HTR-8/SVneo (cell line): ENCODE measurements at places on chromosomes 2 and 18.

- DNase-seq, result no peak
These were observed 15.3 kb downstream of the STON1 start for GRCh38 chr2:48545244-48545643.

DNA sequence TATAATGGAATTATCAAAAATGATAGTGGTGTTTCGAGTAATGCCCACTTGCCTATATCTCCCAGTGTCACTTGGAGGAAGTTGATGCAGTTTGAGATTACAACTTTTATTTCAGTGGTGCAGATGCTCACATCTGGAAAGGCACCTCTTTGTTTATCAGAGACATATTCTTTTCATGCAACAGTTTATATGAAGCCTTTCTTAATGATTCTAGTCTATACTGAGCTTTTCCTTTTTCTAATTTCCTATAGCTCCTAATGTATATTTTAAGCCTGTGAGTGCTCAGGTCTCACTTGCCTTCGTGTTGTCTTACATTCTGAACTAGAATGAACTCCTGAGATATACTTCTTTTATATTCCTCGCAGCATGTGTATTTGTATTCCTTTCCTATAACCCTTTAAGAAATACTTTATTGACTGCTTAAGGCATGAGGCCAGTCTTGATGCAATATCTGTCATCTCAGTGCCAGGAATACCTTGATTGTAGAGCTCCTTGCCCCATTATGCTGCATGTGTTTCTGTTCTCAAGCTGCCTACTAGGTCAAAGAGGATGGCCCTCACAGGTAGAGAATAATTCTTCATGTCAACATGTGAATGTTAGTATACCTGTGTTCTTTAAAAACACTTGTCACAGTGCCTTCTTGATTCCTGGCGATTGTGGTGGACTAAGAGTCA lies 52.6 kb downstream of the VRK2 start:
- DNase-seq, result no peak

DNA sequence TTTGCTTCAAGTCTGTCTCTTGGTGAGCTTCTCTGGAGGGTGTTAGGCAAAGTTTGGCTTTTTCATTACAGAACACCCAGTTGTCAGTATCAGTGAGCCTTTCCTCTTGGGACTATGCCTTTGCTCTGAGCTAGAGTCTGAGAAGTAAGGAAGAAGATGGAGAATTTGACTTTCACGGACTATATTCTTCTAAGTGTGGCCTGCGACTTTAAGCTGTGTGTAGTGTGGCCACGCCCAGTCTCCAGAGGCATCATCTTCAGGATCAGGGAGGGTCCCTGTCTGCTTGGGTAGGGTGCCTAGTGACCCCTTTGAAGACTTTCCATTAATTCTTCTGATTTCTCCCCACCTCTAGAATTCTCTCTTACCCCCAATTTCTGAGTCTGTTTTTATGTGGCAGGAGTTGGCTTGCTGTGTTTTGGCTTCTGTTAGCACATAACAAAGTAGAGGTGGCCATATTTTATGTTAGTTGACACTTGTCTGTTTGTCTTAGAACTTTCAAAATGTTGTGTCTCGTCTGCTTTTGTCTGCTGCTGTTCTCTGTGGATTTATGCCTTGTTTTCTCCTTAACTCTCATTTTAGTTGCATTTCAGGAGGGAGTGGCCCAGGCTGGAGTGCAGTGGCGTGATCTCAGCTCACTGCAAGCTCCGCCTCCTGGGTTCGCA lies 8.6 kb downstream of the PLEKHB2 start:
- DNase-seq, result no peak

- no peak for DNase-seq
These were observed 12.6 kb downstream of the RNF149 start for GRCh38 chr2:101295895-101296294.

GRCh38 chr18:6661692-6662415 lies 67.7 kb upstream of the ARHGAP28 start:
- peak; percentile 40 for DNase-seq

DNA sequence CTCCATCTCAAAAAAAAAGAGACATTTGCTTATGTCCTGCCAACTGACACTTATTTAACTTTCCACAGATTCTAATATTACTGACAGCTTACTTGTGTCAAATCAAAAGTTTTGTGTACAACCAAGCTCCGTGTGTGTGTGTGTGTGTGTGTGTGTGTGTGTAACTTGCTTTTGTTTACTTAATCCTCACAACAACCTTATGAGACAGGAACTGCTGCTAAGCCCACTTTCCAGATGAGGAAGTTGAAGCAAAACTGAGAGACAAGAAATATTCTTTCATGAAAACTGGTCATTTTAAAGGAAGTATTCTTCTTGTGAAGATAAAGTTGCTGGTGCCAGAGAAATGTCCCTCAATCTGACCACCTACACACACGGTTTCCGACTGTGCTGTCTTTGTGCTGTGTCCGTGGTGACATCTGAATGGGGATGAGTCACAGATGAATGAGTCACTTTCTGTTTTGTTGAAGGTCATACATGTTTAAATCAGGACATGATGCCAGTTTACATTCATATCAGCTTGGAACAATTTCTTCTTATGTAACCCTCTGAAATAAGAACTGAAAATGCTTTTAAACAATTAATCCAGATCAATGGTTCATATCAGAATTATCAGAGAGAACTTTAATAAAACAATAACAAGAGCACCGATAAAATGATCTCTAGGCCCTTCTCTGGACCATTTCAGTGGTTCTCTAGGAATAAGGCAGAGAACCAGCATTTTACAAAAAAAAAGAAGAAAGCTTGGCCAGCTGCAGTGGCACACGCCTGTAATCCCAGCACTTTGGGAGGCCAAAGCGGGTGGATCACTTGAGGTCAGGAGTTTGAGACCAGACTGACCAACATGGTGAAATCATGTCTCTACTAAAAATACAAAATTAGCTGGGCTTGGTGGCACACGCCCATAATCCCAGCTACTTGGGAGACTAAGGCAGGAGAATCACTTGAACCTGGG lies 95.5 kb downstream of the THNSL2 start:
- DNase-seq, result peak; percentile 20

- no peak for DNase-seq
These were observed 96.8 kb upstream of the PPP1CB start for GRCh38 chr2:28654663-28655320.

- no peak for DNase-seq
These were observed 415.0 kb upstream of the GYPC start for GRCh38 chr2:126241001-126241400.

GRCh38 chr2:220165401-220165800 lies 538.0 kb downstream of the SLC4A3 start:
- no peak for DNase-seq

GRCh38 chr2:216206821-216207220 lies 97.7 kb downstream of the XRCC5 start:
- no peak for DNase-seq

GRCh38 chr18:45171679-45172191 lies 443.5 kb upstream of the SLC14A2 start:
- DNase-seq, result no peak
